ENCODE measurements at places on chromosomes 2 and 18. TPM values are rescaled to one million over a fixed set of nuclear protein-coding genes. Genes with fewer than 3 reads are reported as not detected.

- no peak for DNase-seq
Observed at GRCh38 chr2:30184035-30184434, 37.2 kb downstream of the YPEL5 start.

DNA sequence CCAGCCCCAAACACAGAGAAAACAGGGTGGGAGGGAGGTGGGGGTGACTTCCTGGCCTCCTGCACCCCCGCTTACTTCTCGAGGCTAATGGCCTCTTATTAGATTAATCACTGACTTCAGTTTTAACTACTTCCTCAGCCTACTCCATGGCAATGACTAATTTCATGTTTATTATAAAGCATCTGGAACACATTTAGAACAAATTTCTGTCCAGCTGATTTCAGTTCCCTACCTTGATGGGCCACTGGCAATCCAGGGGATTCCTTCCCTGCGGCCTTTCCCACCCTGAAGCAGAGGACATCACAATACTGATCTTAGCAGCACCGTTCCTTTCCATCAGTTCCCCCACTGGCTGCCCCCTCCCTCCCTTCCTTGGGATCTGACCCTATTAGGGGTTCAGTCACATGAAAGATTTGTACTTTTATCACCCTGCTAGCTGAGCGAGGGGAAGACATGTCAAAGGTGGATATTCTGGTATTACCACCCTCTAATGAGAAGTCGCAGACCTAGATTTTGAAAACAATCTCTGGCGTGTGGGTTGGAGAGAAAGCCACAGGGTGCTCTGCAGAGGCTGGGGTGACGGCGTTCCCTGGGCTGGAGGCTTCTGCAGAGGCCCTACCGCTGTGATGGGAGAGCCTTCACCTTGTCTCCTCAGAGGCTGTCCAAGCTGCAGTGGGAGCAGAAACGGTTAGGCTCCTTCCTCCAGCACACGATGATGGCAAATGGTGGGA lies 67.6 kb downstream of the KIAA2012 start:
- no peak for DNase-seq

The STARD6 gene
- not detected for polyA plus RNA-seq

The CPLX4 gene
- not detected for polyA plus RNA-seq

The ATP6V1B1 gene
- polyA plus RNA-seq: 2.5 TPM
